DMS79 treated with DMSO at 0.1 percent for 48 hours (cell line): ENCODE measurements at places on chromosomes 3 and 15.

GRCh38 chr3:141384157-141384556 is 15.9 kb downstream of the ZBTB38 start:
- no peak for DNase-seq

GRCh38 chr15:43285609-43286037 is 18.9 kb upstream of the TGM5 start:
- peak; percentile 6 for DNase-seq

DNA sequence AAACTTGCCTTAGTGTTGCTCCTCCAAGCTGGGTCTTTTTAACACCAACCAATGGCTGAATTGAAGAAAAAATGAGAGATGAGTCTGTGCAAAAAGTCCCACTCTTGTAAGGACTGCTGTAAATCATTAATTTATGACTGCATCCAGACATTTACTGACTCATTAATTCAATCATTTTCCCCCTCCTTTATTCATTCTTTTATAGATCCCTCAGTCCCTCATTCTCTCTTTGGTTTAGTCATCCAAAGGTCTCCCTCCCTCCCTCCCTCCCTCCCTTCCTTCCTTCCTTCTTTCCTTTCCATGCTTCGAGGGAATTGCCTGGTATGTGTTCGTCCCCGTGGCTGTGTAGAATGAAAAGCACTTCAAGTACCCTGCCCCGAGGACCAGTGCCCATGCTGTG is 35.3 kb upstream of the MRPS22 start:
- DNase-seq, result no peak

DNA sequence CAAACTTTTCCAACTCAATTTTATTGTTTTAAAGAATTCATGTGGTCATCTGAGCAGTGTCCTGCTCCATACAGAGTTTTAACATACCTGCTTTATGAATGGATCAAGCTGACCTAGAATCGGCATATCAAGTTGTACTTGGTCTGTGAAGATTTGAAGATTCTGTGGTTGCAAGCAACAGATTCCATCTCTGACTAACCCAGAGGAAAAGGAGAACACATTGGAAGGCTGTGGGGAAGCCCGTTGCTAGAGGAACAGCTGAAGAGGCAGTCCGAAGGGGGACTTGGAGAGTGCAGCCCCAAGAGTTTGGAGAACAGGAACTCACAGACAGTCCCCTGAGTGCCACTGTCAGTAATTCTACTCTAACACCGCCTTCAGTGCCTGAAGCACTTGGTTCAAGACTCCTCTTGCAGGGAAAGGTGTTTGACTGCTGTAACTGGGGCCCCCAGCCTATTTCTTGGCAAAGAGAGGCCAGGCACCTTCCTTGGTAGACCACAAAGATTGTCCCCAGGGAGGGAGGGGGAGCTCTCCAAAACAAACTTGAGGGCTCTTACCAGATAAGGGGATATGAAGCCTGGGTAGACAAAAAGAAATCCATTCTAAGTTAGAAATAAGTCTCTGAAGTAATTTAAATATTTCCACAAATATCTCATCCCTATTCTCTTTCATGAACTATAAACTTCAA is 88.8 kb downstream of the LARS2 start:
- peak; percentile 0 for DNase-seq

DNA sequence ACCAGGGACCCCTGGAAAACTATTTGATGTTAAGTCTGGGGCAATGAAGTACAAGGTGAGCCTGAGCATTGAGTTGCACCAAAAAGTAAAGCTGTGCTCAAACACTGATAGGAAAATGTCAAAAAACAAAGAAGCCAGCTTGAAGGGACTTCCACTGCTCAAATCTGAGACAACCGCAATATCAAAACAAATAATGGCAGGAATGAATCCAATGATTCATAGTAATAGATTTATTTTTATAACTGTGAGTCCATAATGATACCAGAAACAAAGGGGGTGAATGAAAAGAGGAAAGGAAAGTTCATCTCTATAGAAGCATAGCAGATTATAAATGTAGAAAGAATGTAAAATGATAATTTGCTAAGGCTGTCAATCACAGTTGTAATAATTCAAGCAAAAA is 237.3 kb upstream of the ZBTB20 start:
- no peak for DNase-seq

GRCh38 chr3:27568393-27568792 is 84.2 kb upstream of the SLC4A7 start:
- peak; percentile 20 for DNase-seq

DNA sequence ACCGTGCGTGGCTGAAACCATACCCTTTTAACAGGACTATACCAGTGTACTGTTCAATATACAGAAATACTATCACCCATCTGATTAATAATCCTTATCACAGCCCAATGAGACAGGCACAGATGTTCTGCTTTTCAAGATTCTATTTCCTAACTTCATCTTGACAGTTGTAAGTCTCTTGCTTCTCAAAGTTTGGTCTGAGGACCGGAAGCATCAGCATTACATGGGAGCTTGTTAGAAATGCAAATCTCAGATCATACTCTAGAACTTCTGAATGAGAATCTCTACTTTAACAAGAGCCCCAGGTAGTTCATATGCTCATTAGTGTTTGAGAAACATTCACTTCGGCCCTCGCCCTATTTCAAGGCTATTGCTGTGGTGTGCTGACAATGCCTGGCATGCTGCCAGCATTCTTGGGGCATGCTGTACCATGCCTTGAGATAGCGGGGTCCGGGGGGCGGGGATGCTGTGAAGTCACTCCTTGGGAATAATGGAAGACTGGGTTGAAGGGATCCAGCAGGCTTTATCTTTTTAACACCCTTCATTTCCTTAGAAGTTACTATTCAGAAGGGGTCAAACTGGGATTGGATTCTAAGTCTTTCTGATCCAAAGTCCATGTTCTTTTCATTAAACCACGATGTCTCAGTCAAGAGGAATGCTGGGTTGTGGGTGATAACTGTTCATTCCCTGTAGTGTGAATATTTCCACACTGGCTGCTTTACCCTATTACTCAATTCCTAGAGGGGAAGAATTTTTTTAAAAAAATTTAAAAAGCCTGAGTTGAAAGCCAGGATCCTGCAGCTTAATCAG is 194.7 kb downstream of the LPP start:
- DNase-seq, result peak; percentile 6

- no peak for DNase-seq
These were observed 49.1 kb downstream of the CCNL1 start for GRCh38 chr3:157110761-157111278.

DNA sequence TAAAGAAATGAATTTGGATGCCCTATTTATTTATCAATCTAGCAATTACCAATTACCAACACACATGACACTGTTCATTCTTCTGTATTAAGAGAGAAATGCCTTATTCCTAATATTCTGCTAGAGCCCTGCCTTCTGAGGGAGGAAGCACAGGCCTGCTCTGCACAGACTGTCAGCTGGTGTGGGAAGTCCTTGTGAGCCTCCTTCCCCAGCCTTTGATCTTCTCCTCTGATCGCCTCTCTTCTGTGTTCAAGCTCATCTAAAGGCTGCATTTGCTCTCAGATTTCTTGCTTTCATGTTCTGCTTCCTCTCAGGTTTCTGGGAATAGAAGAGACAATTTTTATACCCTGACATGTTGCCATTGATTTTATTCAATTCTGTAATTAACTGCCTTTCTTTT is 290.6 kb upstream of the UMPS start:
- DNase-seq, result no peak

DNA sequence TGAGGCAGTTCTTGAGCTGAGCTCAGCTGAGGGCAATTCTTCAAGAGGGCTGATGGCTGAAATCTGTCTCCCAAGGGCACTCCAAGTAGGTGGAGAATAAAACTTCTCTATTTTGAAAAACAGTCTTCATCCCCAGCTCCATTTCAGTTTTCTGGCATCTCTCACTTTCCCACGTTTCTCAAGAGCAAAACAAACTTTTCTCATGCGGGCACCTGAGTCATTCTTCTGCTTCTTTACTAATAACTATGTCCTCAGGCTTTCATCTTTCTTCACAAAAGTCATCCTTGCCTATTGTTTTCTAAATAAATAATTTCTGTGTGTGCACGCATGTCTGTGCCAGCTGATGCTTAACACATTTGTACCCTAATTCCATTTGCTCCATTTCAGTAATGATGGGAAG is 96.1 kb upstream of the NUDT16 start:
- no peak for DNase-seq

GRCh38 chr15:68821190-68821840 is 620 bp upstream of the ANP32A start:
- no peak for DNase-seq

GRCh38 chr3:86990012-86990733 is 776 bp downstream of the VGLL3 start:
- DNase-seq, result no peak
